Effector memory CD4-positive, alpha-beta T cell (primary cell): ENCODE measurements at places on chromosomes 12 and 14.

GRCh38 chr14:81324011-81324410 lies 76.1 kb downstream of the STON2 start:
- no peak for DNase-seq

DNA sequence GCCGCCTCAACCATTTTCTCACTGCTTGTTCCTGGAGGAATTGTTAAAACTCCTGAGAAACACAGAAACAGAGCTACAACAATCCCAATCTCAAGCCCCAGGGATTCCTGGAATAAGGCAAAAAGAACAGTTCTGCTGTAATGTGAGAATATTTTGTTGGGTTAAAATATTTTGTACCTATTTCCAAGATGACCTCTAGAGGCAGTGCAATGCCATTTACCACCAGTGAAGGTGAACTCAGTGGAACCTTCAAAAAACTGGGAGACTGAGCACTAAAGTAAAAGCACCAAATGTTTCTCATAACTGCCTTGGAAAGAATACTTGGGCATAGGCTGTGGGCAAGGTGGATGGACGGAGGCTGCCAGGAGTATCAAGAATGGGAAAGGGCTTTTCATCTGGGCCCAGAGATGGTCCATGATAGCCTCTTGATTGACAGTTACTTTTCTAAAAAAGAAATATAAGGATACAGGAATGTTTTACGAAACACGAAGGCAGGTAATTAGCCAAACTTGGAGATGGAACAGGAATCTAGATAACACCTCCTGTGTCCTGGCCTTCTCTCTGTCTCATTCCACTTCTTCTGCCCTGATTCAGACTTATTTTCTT lies 334.0 kb upstream of the FLRT2 start:
- no peak for DNase-seq

DNA sequence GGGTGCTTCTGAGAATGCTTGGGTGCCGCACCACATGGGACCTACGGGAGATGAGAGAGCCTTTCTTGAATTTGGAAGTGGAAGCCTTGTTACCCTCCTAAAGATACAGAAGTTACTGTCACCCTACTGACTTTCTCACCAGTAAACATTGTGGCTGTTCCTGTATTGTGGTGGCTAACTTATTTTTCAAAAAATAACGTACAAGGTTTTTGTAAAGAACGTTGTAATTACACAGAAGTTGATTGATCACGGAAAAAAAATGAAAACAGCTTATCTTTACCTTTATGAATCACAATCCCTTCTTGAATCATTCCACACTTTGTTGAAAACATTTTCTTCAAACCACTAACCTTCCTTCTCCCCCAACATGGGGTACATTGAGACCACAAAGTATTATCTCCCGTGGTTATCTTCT lies 22.0 kb upstream of the PPFIBP1 start:
- DNase-seq: no peak

GRCh38 chr12:110249716-110250225 lies 31.3 kb upstream of the ATP2A2 start:
- DNase-seq: no peak

DNA sequence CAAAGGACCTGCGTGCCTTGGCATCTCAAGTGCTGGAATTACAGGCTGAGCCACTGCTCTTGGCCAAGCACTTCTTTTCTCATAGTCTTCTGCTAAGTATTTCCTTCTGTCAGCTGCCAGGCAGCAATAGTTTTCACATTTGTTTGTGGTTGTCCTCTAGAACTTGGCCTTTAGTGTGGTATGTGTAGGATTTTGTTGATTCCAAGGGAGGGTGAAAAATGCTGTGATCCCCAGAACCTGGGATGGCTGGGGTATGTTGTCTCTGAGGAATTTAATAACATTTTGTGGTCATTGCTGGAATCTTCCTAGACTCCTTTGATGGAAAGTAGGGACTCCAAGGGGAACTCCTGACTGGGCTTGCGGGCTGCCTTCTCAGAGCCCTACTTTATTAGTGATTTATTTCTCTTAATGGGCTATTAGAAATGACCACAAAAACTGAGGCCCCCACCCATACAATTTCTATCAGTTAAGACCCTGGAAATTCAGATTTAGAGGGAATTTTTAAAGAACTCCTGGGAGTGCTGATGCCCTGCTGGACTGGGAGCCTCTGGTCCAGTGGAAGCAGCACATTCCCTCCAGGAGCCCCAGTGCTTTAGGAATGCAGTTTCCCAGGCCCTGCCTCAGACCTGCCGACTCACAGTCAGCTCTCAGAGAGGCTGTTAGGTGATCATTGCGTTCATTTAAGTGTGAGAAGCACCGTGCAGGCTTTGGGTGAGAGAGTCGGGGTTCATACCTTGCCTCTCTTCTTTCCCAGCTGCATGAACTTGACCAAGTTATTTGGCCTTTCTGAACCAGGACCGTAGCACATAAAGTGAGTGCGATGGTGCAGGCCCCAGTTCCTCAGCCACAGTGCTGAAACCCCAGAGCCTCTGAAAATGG lies 22.7 kb downstream of the TRAF3 start:
- no peak for DNase-seq

GRCh38 chr14:104142136-104142945 lies 4.0 kb downstream of the KIF26A start:
- no peak for DNase-seq

DNA sequence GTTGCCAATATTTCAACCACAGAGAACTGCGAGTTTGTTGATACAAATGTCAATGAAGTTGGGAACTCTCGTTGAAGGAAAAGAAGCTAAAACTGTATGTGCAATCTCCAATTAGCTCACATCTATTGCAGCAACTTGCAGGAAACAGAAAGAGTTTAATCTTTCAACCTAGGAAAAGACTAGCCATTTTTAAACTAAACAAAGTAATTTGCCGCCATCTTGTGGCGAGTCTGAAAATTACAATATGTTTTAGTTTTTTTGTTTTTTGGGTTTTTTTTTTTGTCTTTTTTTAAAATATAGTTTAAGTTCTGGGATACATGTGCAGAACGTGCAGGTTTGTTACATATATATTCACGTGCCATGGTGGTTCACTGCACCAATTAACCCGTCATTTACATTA lies 131.2 kb upstream of the FOXG1 start:
- no peak for DNase-seq

- DNase-seq: no peak
Measured at GRCh38 chr12:118103201-118103600, 610 bp downstream of the VSIG10 start.

DNA sequence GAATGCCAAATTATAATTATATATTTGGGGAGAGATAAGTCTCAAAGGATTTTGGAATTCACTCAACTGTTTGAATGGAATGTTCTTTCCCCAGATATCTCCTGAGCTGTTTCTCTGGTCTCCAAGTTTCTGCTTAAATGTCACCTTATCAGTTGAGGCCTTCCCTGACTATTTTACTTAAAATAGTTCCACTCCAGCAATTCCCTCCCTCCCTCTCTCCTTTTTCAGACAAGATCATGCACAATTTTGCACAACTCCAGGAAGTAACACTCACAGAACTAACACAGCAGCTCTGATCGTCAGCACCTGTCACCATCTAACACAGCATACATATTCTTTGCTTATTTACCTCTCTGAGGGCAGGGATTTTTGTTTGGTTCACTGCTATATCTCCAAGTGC lies 12.5 kb downstream of the BTG1 start:
- DNase-seq: no peak

DNA sequence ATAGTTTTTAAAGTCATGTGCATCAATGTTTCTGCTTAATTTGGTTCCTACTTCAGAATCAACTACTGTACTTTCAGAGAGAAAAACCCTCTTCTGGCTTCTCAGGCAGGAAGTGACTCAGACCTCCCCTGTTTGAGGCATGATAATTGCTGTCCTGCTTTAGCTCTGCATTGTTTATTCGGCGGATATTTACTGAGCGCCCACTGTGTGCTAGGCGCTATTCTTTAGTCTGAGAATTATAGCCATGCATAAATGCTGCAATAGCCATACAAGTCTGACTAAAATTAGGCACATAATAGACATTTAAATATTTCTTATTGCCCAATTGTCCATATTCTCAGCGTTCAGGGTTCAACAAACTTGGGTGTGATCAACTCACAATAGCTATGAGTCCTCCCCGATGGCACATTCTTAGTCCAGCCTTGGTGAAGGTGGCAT lies 6.1 kb upstream of the AMIGO2 start:
- peak; percentile 33 for DNase-seq
